Uterus (tissue), 4 donors: ENCODE measurements at places on chromosomes 16 and 17.

GRCh38 chr17:41073676-41074075 is 8.0 kb upstream of the KRTAP2-4 start:
- H3K4me3 ChIP-seq: no peak overlapping the region
- H3K36me3 ChIP-seq: no peaks in the 10 kb centered on the region
- no peak overlapping the region for H3K27ac ChIP-seq
- H3K4me1 ChIP-seq: no peaks in the 10 kb centered on the region
- no peak for DNase-seq
- no peaks in the 10 kb centered on the region for H3K27me3 ChIP-seq

DNA sequence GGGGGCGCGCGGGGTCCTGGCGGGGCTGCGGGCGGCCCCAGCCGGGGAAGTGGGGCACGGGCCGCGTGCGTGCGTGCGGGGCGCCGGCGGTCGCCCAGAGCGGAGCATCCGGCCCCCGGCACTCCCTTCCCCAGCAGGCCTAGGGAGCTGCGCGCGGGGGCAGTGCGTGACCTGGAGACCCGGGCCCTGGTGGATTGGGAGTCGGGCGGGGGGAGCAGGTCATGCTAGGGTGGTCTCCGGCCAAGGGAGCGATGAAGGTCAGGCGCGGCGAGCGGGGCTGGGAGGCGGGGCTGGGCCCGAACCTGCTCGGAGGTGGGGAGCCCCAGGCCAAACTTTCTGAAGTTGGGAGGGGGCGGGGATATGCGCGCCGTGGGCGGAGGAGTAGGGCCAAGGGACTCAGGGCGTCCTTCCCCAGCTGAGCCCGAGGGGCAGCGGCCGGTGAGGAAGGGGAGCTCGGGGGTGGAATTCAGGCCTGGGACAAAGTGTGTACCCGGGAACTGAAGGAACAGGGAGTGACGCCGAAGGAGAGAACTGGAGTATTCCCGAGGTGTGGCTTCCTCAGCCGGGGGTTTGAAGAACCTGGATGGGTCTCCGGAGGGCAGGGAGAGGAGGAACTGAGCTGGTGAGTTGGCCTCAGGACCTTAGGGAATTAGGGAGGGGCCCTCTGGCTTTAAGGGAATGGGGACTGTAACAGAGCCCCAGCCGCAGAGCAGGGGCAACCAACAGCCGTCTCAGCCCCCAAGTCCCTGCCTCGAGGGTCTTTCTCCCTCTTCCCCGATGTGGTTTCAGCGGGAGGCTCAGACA is 589 bp downstream of the XYLT2 start:
- no peaks in the 10 kb centered on the region for H3K36me3 ChIP-seq
- H3K27me3 ChIP-seq: no peaks in the 10 kb centered on the region
- peak overlapping the region; percentile 76 for H3K27ac ChIP-seq

DNA sequence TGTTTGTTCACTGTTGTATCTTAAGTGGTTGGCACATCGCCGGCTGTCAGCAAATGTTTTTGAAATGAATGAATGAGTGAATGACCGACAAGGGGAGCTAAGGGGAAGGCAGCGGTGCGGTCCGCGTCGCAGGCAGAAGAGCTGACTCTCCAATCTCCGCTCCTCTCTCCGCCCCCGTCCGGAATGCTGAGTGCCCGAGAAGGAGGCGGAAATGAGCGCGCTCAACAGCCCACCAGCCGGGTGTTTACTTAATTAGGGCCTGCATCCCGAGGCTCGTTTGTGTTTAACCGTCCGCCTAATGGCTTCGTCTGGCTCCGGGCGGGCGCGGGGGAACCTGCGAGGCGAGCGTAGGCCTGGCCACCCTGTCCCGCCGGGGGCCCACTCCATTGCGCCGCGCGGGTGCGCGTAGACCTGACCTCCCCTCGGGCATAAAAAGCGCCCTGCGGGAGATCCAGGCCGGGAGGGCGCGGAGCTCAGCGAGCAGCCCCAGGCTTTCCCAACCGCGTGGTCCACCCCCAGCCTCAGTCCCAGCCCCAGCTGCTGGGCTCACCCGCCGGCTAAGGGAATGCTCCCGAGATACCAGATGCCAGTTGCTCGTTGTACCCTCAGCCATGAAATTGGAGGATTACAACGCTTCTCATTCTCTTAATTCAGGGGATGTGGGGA is 2.5 kb upstream of the CDH3 start:
- peak overlapping the region; percentile 86 for H3K27ac ChIP-seq
- H3K27me3 ChIP-seq: no peaks in the 10 kb centered on the region
- H3K36me3 ChIP-seq: no peaks in the 10 kb centered on the region
- peaks cover 10% of the 10 kb centered on the region for H3K4me1 ChIP-seq
- peak overlapping the region; percentile 18 for H3K4me3 ChIP-seq

GRCh38 chr17:12673788-12674187 is 8.1 kb downstream of the MYOCD start:
- no peaks in the 10 kb centered on the region for H3K4me1 ChIP-seq
- DNase-seq: no peak
- no peaks in the 10 kb centered on the region for H3K27me3 ChIP-seq
- H3K36me3 ChIP-seq: no peaks in the 10 kb centered on the region
- H3K4me3 ChIP-seq: no peak overlapping the region
